ENCODE measurements at places on chromosomes 3 and 15.
A peak's percentile ranks its signal among the peaks of the same experiment; 100 is the strongest.

- no peak for DNase-seq
Measured at GRCh38 chr3:188453431-188454384, 299.8 kb downstream of the LPP start.

DNA sequence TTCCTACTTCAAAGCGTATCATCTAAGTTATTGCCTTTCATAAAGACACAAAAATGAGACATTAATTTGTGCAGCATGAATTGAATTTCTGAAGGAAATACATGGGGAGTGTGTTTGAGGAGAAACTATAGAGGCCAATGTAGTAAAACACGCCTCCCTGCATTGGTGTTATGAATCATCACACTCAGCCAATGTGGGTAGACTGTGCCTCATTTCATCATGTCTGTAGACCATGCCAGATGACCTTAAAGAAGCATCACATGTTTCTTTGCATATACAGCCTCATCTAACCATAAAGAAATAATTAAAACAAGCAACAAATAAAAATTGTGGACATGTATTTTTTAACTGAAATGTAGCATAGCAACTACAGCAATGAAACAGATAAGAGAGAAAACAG is 486.0 kb upstream of the ADAMTS9 start:
- no peak for DNase-seq

- DNase-seq: no peak
Measured at GRCh38 chr3:110430146-110430545, 641.5 kb upstream of the NECTIN3 start.

DNA sequence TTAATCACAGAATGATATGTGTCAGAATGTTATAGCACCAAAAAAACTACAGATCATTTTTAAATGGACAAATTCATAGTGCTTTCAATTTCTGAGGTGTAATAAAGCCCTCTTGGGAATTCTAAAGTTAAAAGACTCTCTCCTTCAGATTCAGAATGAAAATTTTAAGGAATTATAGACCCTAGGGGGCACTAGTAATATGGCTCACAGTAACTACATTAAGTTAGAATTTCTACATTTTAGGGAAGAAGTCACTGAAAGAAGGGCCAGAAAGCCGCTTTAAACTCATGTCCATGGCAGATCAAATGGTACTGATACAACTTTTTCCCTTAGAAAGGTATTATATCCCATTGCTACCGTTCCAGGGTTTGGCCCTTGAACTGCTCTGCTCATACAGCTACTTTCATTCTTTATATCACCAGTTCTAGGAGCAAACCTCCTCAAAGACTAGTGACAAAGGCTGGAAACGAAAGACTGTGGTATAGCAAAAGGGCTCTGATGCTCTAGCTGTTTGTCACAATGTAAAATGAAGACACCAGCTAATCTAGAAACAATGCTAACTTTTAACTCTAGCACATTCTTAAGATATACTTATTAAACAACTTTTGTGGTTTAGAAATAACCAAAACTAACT is 18.1 kb downstream of the DAZL start:
- DNase-seq: no peak

- no peak for DNase-seq
Measured at GRCh38 chr15:42508263-42508690, 12.8 kb downstream of the SNAP23 start.

GRCh38 chr3:138441742-138442141 is 7.3 kb downstream of the ESYT3 start:
- DNase-seq: peak; percentile 44

DNA sequence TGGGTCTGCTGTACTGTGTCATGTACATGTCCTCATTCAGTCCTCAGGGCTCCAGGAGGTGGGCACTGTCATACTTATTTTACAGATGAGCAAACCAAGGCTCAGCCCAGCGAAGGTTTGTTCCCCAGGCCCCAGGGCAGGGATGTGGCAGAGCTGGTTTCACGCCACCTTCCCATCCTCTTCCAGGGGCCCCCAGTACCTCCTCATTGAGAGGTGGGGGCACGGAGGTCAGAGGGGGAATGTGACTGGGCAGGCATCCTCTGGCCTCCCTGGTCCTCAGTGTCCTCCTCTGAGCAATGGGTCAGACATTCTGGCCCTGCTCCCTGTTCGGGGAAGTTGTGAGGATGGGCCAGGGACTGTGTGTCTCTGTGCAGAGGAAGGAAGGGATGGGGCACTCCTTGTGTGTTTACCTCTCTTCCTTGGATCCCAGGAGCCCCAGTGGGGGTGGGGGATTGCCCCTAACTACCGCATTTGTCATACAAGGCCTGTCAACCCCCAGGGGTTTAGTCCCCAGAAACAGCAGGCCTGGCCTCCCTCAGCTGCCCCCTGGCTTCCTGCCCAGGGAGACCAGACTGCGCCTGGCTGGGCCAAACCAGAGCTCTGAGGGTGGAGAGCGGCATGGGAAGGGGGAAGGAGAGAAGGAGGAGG is 65.9 kb upstream of the LCTL start:
- DNase-seq: peak; percentile 47

- no peak for DNase-seq
Measured at GRCh38 chr15:95162069-95162468, 930.7 kb downstream of the MCTP2 start.

DNA sequence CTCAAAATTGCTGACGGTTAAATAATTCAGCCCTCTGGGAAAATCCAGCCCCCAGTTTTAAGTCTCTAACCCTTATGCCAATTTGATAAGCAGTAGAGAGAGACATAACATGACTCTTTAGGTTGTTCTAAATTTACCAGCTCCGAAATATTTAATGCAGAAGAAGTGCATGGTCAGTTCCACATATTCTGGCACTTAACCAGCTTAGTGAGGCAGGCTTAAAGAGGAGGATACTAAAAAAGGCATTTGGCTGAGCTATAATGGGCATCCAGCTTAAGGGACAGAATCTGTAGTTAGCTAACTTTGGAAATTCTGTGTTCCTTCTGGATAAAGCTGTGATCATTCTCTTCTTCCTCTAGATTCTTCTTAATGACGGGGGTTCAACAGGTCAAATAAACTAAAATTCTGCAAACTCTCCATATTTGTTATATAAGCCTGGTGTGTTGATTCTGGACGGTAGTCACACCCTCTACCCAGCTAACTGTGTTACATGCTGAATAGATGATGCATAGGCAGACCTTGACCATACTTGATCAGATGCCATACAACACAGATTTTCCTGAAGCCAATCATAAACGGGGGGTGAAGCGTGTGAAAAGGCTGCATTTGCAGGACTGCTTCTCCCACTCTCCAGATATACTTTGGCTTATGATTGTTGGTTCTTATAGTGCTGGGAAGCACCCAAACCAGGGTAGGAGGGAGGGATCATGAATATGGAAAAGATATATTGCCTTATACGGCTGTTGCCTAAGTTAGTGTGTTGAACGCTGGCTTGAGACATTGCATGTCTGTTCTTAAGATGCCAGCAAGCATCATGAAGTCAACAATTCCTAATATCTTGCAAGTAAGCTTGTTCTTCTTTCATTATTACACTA is 118.4 kb downstream of the FGF12 start:
- no peak for DNase-seq

DNA sequence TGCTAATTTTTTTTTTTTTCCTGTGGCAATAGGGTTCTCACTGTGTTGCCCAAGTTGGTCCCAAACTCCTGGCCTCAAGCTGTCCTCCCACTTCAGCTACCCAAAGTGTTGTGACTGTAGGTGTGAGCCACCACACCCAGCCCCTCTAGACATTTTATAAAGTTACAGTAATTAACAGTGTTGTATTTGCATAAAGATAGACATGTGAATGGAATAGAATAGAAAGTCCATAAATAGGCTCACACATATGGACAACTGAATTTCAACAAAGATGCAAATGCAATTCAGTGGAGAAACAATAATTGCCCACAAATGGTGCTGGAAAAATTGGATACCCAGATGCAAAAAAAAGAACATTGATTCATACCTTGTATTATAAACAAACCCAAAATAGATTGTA is 39.9 kb downstream of the PLS1 start:
- DNase-seq: no peak

DNA sequence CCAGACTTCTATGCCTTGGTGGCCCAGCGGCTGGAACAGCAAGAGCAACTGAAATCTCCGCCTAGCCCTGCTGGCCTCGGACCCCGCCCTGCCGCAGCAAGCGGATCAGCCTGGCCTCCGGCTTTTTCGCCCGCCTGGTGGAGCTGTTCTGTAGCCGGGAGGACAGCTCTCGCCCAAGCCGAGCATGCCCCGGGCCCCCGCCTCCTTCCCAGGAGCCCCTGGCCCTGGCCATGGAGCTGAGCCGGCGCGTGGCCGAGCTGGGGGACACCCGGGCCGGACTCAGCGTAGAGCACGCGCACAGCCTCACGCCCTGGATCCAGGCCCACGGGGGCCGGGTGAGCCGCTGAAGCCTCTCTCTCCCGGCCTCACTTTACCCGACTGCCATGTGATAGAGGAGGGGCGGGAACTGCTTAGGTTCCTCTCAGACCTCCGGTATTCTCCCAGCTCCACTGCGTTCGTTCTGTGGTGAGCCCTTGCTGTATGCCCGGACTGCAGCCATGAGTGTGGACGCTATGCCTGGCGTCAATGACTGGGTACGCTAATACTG is 24.1 kb upstream of the MRPL3 start:
- peak; percentile 86 for DNase-seq

- DNase-seq: no peak
Measured at GRCh38 chr3:149128821-149129220, 617 bp upstream of the HPS3 start.

DNA sequence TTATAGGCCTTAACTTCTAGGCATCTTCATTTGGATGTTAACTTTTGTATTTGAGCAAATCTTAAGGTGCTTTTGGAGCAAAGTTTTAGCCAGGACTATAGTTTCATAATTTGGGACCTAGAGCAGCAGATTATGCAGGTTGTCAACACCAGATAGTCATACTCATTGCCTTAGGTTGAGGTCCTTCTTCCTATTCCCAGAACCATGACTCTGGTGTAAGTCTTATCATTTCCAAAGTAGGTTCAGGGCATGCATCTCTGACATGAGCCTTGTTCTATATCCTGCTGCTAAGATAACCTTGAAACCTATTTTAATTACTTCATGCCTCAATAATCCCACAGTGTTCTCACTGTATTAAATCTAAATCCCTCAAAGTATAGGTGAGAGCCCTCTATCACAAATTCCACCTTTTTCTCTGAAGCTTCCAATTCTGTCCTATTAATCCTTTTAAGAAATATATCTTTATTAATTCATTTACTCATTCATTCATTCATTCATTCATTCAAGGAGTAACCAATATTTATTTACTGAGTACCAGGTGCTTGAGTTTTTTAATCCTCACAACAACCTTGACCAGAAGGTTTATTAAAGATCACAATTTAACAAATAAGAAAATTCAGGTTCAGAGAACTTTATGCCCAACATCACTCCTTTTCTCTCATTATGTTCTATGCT is 2.7 kb upstream of the FNDC3B start:
- no peak for DNase-seq

DNA sequence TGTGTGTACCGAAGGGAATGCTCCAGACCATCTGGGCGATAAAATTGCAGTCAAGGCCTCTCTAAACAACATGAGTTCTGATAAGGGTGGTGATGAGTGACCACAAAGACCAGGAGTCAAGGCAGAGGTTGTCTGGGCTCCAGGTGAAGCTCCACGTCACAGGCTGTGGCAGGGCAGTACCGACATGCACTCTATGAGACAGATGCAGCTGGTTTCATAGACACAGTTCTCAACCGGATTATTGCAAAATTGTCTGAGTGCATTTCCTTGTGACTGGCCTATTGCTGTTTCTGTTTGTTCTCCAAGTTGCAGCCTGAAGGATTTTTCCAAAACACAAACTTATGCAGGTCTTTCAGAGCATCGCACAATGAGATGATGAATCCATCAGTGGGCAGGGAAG is 157.5 kb upstream of the HES1 start:
- no peak for DNase-seq

- DNase-seq: no peak
Measured at GRCh38 chr15:57823325-57823882, 116.9 kb downstream of the POLR2M start.

DNA sequence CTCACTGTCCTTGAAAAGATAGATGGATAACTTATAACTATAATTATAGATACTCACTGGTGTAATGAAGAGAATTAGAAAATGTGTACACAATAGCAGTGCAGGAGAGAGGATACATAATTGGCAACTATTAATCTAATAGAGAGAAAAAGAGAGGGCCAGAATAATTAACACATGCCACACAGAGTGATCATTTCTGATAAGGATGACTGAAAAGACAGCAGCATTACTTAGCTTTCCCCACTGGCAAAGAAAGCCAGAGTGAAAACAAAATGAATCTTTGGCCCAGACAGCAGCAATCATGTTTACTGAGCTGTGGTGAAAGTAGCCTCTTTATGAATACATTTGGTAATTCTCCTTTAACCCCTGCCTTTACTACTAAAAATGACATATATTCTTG is 493.3 kb upstream of the ROBO1 start:
- DNase-seq: no peak

GRCh38 chr3:189914799-189915198 is 205.9 kb downstream of the P3H2 start:
- no peak for DNase-seq

- peak; percentile 45 for DNase-seq
Measured at GRCh38 chr15:32698773-32699390, 18.9 kb upstream of the GREM1 start.

DNA sequence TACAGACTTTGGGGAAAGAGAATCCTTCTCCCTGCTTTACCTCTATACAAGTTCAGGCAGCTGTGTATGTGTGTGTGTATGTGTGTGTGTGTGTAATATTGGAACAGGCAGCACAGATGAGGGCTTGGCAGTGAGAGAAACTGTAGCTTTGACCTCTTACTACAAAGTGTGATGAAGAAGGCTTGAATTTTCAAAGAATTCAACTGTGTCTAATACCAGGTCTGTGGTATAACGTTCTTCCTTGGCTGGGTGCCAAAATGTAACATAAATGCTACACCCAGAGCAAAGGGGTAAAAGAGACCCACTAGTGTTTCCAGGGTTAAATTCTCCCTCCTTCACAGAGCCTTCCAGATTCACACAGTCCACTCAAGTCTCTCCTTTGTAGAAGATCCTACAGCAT is 51.1 kb downstream of the CHST2 start:
- no peak for DNase-seq
